ENCODE measurements at places on chromosomes 7 and 10.
A peak's percentile ranks its signal among the peaks of the same experiment; 100 is the strongest.

GRCh38 chr7:73742753-73743641 lies 4.4 kb upstream of the ABHD11 start:
- DNase-seq, result no peak

GRCh38 chr7:106072715-106073091 lies 39.4 kb downstream of the SYPL1 start:
- no peak for DNase-seq

DNA sequence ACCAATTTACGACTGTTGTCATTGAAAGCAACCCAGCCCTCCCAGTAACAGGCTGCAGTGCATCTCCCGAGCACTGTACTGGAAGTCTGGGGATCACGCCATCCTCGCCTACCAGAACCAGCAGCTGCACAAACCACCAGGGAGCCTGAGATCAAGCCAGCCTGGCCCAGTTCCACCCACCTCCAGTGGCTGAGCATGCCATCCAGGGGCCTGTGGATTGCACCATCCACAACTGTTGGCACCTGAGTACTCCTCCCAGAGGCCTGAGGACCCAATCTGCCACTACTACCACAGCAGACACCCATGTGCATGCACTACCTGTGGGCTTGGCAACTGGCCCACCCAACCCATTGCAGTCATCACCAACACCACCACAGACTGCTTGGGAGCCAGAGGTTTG lies 44.2 kb downstream of the HERPUD2 start:
- no peak for DNase-seq

DNA sequence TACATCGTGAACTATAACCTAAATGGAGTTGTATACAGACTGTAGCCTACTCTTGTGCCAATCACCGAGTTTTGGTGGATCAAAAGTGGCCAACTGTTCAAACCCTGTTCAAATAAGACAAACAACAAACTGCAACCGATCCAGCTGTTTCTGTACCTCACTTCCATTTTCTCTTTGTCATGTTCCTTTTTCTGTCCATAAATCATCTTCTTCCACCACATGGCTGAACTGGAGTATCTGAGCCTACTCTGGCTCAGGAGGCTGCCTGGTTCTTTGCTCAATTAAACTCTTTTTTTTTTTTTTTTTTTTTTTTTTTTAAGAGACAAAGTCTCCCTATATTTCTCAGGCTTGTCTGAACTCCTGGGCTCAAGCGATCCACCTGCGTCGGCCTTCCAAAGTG lies 59.0 kb upstream of the NPVF start:
- DNase-seq, result no peak

DNA sequence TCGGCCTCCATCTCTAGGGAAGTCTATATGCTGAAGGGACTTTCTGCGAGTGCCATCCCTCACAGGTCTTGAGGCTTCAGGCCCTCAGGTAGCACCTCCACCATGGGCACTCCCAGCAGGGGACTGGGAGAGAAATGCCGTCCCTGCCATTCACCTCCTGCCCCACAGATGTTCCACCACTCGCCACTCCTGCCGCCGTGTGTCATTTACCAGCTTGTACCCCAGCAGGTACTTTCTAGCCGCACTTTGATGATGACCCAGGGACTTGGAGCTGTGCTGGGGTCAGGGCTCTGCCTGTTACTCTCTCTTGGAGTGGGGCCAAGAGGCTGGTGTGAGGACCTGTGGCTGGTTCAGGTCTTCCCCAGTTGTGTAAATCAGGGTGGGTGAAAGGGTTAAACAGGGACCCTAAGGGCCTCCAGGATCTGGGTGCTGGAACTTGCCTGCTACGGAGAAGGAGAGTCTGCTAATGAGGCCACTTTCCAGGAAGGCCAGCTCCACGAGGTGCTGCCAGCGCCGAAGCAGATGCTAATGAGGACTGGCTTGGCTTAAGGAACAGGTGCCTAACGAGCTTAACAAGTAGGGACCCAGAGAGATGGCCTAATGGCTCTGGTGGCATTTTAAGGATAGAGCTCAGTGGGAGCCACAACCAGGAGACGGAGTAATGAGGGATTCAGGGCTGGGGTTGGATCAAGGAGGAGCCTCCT lies 32.4 kb downstream of the CRHR2 start:
- no peak for DNase-seq

GRCh38 chr7:17319164-17320101 lies 21.0 kb downstream of the AHR start:
- no peak for DNase-seq

DNA sequence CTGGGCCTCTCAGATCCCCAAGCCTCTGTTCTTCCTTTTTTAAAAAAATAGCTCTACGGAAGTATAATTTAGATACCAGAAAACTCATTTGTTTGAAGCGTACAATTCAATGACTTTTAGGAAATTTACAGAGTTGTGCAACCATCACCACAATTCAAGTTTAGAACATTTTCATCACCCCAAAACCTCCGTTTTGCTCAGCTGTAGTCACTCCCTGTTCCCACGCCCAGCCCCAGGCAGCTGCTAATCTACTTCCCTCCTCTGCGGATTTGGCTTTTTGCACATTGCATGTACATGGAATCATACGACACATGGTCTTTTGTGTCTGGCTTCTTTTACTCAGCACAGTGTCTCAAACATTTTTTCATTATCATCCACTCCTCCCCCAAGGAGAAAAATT lies 229.2 kb downstream of the TCF7L2 start:
- no peak for DNase-seq

- no peak for DNase-seq
These were observed 17.0 kb upstream of the CYP2C18 start for GRCh38 chr10:94666391-94667102.

- no peak for DNase-seq
These were observed 37.4 kb downstream of the VKORC1L1 start for GRCh38 chr7:65910237-65910636.

DNA sequence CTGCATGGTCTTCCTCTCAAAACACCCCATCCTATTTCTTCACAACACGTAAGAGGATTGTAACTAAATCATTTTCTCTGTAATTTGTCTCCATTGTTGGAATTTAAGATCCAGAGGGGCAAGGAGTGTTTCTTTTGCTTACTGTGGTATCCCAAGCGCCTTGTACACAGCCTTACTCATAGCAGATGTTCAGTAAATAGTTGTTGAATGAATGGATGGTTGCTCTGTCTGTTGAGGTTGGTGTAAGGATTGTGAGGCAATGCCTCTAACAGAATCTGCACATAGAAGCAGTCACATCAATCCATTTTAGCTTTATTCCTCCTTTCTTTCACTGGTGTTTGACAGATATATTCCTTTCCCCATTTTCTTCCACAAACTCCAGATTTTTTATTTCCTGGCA lies 90.1 kb downstream of the ZNF365 start:
- no peak for DNase-seq

DNA sequence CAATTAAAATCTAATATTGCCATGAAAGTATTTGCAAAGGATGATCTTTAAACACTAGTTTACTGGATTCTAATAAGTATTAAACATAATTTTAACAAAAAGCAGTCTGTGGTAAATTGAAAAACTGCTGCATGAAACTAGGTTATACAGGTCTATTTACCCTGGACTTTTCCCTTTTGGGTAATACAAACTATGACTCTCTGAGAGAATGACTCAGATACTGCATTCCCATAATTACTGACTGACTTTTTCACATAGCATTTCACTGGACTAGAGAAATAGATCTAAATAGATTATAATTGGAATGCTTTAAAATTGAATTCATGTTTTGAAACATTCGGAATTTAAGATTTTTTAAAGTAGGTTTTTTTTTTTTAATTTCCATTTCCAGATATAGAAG lies 395.7 kb downstream of the THSD7A start:
- no peak for DNase-seq

DNA sequence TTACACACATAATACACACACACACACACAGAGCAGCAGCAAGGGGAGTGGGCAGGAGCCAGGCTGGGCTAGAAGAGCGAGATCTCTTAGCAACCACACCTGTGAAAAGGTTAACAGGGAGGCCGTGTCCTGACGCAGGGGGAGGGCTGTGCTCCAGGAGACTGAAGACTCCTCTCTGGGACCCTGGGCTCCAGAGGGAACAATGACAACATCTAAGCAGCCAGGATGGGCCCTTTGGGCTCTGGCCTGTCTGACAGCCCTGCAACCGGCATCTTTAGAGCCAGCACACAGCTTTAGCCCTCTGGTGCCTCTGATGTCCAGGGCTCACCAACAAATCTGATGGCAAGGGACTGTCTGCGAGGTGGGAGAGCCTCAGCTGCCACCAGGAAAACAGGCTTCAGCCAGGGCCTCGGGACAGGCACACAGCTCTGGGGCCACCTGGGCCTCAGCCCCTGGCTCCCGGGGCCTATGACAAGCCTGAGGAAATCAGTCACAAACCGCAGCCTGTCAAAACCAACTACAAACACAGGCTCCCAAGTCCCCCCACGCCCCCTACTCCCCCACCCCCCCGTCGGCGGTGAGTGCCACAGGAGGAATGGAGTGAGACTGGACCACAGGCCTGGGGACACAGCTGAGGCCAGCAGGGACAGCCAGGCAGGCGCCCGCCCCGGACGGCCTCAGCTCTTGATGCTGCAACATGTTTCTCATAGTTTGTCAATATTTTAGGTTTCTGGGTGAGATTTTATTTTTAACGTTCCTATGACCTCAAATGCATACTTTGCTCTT lies 102.8 kb downstream of the TNS3 start:
- DNase-seq, result no peak

GRCh38 chr10:100338434-100339036 lies 8.5 kb upstream of the SCD start:
- DNase-seq, result peak; percentile 78

DNA sequence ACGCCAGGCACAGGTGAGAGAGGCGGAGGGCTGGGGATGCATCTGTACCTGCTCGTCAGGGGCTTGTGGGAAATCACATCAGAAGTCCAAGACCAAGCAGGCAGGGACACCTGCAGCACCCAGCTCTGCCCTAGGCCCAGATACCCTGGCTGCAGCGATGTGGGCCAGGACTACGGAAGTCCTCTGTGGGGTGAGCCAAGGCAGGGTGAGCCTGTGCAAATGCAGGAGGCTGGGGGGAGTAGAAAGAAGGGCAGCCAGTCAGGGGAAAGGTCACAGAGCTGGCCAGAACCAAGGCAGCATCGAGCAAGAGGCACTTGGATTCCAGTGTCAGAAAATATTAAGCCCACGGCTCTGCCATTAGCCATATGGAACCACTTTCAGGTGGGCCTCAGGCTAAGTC lies 85.2 kb downstream of the TNS3 start:
- DNase-seq, result no peak

DNA sequence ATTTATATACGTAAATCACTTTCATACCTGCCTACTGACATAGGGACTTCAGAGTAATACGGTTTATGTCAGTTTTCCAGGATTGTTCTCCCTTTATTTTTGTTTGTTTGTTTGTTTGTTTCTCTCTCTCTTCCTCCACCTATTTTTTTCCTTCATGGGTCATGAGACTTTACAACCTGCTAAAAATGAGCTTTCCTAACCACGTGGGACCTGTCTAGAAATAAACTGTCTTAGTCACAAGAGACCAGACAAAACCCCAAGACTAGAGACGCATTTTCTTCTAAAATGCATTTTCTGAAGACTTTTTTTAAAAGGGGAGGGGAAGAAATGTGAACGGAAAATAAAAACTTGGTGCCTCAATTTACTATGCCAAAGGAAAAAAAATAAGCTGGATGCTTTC lies 41.1 kb upstream of the FIGNL1 start:
- DNase-seq, result no peak

GRCh38 chr7:145718129-145718528 lies 398.5 kb upstream of the CNTNAP2 start:
- no peak for DNase-seq

- no peak for DNase-seq
These were observed 72.7 kb downstream of the TCERG1L start for GRCh38 chr10:131238669-131239280.

- DNase-seq, result no peak
These were observed 26.4 kb upstream of the IL6 start for GRCh38 chr7:22700559-22701002.

- DNase-seq, result no peak
These were observed 130.6 kb upstream of the BTBD16 start for GRCh38 chr10:122140461-122140902.

DNA sequence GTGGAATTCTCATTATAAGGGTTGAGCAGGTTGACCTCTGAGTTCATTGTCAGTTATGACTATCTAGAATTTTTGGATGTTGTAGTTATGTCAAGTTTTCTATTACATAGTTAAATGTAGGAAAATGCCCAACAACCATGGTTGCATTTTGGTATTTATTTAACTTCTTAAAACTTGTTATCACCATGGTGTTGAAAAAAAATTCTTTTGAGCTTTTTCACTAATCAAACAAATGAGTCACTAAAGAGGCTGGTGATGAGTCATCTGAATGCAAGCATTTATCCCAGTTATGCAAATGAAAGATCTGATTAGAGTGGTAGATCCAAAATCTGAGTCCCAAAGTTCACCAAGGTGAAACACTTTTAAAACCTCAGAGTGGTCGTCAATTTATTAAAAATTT lies 624.7 kb upstream of the IGFBP3 start:
- no peak for DNase-seq

- no peak for DNase-seq
These were observed 156.6 kb upstream of the LYZL2 start for GRCh38 chr10:30786131-30786530.

GRCh38 chr7:108307194-108307593 lies 149.0 kb downstream of the NRCAM start:
- DNase-seq, result no peak

DNA sequence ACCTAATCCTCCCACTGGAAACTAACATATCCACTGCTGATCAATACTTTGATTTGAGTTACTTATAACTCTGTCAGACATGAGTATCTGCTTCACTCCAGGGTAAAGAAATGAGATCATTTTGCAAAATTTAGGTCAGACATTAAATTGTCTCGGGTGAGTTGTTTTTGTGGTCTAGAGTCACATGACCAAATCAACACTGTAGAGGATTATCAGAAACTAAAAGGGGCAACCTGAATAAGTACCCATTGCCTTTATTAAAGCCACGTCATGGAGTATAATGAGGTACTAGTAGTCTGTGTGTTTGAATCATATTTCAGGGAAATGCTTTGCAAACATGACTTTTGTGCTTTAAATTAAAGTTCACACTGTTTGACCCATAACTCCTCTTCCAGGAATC lies 107.7 kb upstream of the ADO start:
- DNase-seq, result no peak

GRCh38 chr7:26688936-26689506 lies 175.4 kb downstream of the SKAP2 start:
- peak; percentile 9 for DNase-seq

DNA sequence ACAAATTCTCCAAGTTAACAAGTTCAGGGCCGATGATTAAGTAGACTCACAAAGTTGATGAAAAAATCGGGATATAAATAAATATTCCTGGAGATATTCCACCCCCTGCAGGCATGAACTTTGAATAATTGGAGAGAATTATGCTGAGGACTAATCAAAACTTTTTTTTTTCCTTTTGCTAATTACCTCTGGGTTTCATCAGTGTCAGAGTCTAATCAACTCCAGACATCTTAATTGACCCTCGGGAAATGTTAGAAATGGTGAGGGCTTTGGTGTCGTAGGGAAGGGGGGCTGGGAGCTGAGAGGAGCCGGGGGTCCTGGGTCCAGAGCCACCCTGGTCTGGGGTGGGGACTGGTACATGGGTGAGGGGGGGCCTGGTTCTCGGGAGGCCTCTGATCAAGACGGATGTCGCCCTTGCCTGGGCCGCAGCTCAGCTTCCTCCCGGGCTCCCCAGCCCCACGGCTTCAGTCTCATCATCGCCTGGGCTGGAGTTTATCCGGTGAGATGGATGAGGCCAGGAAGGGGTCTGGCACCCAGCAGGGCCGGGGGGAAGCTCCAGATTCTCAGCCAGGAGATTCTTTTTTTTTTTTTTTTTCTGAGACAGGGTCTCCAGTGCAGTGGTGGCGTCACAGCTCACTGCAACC lies 30.4 kb upstream of the ELFN1 start:
- no peak for DNase-seq
